Activated CD4-positive, CD25-positive, alpha-beta regulatory T cell (primary cell): ENCODE measurements at places on chromosomes 7 and 10.

DNA sequence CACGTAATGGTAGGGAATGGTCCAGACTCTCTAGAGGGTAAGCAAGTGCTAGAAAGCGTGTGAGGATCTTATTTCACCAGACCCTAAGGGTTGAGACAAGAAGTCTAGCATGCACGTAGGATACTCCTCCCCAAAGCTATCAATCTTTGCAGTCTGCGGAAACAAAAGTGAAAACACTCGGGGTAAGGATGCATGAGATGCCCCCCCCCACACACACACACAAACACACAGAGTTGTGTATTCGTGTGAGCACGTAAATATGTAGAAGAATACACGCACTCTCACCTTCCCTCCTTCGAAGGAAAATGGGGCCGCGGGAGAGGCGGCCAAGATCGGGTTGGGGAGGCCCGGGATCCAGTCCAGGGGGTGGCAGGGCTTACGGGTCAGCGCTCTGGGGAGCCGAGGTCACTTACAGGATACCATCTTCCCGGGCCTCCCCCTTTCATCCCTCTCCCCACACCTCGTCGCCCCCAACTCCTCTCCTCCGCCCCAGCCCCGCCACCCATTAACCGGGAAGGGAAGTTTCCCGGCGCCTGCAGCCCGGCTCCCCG is 455 bp downstream of the CUL2 start:
- no peak for DNase-seq

GRCh38 chr10:24569330-24569796 is 154.3 kb downstream of the ARHGAP21 start:
- no peak for DNase-seq

DNA sequence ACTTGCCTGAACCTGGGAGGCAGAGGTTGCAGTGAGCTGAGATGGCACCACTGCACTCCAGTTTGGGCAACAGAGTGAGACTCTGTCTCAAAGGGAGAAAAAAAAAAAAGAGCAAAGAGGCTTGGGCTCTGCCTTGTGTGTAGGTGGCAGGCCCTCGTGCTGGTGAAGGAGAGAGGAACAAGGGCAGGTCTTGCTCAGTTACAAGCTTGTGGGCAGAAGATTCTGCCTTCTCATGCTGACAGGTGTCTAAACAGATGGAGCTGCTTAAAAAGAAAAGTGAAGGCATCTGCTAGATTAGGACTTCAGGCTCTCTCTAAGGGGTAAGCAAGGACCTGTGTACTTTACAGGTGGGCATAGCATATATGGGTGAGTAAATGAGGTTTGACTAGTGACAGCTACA is 65.5 kb upstream of the TRIM8 start:
- no peak for DNase-seq

DNA sequence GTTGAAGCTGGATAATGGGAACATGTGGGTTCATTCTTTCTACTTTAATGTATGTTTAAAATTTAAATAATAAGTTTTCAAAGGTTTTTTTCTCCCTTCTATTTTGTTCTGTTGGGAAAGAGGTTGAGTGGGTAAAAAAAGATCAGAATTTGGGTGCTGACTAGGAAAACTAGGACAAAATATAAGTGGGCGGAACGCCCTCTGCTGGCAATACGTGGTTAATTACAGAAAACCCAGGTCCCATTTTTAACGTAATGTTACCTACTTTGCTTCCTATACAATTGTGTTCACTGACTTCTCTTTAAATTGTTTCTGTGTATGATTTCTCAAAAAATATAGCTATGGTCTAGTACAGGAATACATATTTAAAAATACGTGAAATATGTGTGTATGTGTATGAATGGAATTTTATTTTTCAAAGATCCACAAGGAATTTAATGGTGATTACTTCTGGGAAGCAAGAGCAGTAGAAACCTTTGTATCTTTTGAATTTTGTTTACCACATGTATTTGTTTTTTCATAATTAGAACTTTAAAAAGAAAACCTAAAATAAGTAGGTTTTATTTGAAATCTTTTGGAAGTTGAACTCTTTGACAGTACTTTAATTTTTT is 8.7 kb downstream of the ECD start:
- peak; percentile 5 for DNase-seq

DNA sequence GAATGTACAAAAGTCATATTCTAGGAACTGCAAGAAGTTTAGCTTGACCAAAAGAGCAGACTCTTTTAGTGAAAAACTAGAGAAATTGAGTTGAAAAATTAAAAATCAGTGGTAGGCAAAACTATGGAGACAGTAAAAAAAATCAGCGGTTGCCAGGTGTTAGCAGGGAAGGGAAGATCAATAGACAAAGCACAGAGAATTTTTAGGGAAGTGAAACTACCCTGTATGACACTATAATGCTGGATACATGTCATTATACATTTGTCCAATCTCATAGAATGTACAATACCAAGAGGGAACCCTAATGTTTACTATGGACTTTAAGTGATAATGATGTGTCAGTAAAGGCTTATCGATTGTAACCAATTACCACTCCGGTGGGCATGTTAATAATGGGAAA is 761.9 kb downstream of the MAGI2 start:
- no peak for DNase-seq

DNA sequence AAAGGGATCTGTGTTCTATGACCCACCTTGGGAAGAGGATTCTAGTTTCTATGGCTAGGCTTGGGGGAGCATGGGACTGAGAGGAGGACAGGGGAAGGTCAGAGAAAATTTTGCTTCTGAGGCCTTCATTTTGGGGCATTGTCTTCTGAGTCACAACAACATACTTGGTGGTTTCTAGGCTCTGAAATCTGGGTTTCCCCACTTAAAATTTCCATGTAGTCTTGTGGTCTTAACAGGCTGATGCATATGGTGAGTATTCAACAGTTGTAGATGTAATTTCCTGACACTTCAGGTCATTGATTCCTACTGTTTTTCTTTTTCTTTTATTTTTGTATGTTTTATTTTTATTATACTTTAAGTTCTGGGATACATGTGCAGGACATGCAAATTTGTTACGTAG is 88.5 kb downstream of the ANKRD7 start:
- no peak for DNase-seq

DNA sequence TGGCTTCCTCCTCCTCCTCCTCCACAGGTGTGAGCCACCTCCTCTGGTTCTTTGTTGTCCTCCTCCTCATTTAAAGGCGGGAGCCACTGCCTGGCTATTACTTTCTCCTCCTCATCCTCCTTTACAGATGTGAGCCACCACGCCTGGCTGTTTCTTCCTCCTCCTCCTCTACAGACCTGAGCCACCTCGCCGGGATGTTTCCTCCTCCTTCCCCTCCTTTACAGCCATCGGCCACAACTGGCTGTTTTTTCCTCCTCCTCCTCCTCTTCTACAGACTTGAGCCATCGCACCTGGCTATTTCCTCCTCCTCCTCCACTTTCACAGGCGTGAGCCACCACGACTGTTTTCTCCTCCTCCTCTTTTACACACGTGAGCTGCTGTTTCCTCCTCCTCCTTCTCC is 49.0 kb upstream of the ZNF479 start:
- no peak for DNase-seq

- no peak for DNase-seq
These were observed 209.8 kb upstream of the RHOBTB1 start for GRCh38 chr10:61153771-61154170.
